ENCODE measurements at places on chromosomes 1 and 21.

- no peak for DNase-seq
Measured at GRCh38 chr1:160662910-160663309, 16.1 kb upstream of the SLAMF1 start.

DNA sequence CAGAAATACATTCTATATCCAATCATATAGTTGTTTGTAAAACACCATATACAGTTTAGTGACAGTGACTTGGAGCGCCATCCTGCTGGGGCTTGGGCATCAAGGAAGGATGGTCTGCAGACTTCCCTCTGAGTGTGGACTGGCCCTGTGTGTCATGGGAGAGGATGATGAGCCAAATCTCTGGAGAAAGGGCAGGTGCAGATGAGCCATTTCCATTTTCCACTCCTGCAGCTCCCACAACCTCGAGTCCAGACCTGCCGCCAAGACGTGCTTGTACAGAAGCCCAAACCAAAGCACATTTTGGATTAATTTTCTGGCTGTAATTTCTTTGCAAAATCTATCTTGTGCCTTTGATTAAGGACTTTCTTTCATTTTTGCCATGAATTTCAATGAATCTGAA is 48.3 kb upstream of the SLC22A15 start:
- no peak for DNase-seq

DNA sequence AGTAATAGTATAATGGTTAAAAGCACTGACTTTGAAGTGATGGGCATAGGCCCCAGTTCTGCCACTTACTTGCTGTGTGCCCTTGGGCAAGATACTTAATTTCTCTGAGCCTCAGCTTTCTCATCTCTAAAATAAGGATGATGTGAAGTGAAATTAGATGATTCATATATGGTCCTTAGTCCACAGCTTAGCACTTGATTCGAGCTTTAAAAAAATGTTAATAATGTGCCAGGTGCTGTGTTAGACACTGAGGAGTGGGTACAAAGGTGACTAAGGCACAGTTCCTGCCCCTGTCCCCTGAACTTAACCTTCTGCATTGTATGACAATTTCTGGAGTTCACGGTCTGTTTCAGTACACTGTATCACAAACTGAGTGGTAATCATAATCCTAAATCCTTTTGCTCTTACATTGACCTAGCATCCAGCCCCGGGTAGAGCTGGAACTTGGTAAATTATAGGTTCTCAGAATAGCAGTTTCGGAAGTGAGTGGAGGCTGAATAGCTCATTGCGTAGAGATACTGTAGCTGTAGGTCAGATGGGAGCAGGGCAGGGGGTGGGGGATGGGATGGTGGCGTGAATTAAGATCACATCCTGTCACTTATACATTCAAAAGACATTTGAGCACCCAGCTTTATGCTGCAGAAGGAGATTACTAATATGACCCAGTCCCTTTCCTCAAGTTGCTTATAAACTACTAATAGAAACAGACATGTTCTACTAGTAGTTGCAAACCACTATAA is 1.5 kb downstream of the ZNF691 start:
- no peak for DNase-seq

- no peak for DNase-seq
Measured at GRCh38 chr1:45009956-45010854, 919 bp downstream of the HECTD3 start.

- DNase-seq: no peak
Measured at GRCh38 chr1:212518188-212519054, 85.7 kb downstream of the NENF start.

DNA sequence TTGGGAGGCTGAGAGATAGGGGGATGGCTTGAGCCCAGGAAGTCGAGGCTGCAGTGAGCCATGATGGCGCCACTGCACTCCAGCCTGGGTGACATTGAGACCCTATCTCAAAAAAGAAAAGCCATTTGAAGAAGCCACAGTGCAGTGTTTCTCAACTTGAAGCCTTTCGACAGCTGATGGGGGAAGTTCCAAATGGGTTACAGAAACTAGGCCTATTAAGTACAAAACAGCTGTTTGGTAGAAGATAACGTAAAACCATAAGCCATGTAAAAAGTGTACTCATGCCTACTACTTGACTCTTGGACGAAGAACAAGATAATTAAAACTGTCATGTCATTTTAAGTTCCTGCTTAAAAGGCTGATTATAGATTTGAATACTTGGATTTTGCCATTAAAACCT is 16.6 kb downstream of the COPA start:
- DNase-seq: no peak

- DNase-seq: no peak
Measured at GRCh38 chr1:170445096-170445495, 86.9 kb upstream of the GORAB start.

GRCh38 chr1:62401034-62401760 is 35.7 kb upstream of the USP1 start:
- no peak for DNase-seq

GRCh38 chr1:201970334-201971159 is 11.9 kb upstream of the RNPEP start:
- no peak for DNase-seq

Measured in NCI-H187 (cell line).